ENCODE measurements at places on chromosomes 3 and 15. TPM values are rescaled to one million over a fixed set of nuclear protein-coding genes. Genes with fewer than 3 reads are reported as not detected.
A peak's percentile ranks its signal among the peaks of the same experiment; 100 is the strongest.

DNA sequence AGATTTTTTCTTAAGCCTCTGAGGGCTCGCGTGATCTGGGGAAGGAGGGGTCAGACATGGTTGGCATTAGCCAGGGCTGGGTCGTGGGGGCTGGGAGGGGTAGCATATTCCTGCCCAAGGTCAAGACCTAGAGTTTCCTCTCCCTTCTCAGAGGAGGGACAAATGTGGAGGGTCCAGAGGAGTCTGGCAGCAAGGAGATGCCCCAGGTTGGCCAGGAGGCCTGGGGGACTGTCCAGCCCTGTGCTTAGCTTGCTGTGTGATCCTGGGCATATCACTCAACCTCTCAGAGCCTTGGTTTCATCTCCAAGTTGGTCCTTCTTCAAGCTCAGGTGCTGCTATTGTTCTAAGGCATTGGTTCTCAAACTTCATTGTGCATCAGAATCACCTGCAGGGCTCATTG lies 9.1 kb upstream of the CAMP start:
- no peak for DNase-seq

DNA sequence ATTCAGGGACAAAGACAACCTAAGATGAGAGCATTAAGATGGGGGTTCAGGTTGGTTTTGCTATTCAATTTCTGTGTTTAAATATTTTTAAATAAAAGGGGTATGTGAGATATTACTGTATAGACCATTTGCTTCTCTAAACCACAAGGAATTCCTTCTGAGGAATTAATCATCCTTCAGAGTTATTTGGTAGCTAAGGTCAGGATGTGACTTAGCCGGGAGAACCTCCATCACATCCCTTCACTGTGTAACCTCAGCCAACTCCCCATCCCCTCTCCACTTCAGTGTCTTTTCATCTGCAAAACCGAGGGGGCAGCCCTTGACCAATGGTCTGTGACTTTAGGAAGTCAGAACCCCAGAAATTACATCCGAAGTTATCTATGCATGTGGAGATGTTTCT lies 48.7 kb upstream of the SKOR1 start:
- DNase-seq = no peak

GRCh38 chr3:177904621-177905020 lies 631.6 kb upstream of the KCNMB2 start:
- DNase-seq = no peak

DNA sequence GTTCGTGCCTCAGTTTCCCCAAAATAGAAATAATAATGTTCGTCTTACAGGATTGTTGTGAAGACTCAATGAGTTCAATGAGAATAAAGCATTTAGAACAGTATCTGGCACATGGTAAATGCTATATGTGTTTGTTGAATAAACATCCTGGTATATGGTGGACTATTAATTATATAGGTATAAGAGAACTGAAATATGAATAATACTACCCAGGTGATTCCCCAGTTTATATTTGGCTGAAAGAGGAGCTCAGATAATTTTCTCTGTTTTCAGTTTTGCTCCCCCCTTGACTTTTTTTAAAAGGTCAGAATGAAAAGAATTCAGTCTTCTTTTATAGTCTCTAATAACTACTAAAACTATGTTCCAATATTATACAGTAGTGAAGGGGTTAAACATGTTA lies 46.9 kb downstream of the USP8 start:
- no peak for DNase-seq

DNA sequence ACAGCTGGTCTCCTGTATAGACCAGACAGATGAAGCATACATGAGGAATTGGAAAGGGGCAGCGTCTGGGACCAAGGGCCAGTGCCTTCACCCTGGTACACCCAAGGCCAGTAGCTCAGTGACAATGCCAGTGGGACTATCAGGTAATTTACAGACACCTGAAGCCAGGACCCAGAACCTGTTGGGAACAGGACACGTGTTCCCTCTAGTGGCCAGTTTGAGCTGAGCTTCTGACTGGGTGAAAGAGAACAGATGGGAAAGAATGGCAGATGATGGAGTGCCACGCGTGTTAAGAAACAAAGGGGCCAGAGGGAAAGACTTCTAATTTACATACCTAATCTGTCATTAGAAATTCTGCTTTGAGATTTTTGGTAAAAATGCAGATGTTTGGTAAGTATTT lies 5.1 kb upstream of the SLC25A38 start:
- DNase-seq = peak; percentile 91

- no peak for DNase-seq
Measured at GRCh38 chr3:122947196-122947595, 80.4 kb downstream of the SEMA5B start.

GRCh38 chr3:170563712-170564423 lies 22.0 kb downstream of the SLC7A14 start:
- DNase-seq = no peak

DNA sequence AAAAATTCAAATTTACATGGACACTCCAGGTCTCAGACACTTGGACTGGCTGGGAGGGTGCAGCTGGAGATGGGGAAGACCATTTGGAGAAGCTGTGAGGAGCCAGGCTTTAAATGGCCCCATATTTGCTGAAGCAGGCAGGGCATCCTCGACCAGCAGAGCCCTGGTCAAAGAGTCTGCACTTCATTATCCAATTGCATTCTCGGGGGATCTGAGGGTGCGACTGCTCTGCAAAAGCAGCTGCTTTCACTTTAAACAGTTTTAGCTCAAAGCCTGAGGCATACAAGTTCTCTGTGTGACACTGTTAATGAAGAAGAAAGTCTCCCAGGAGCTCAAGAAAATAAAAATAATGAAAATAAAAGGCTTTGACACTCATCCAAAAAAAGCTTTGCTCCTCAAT lies 98.0 kb upstream of the SLC25A36 start:
- no peak for DNase-seq

- DNase-seq = no peak
Measured at GRCh38 chr15:90711842-90712241, 5.3 kb upstream of the BLM start.

DNA sequence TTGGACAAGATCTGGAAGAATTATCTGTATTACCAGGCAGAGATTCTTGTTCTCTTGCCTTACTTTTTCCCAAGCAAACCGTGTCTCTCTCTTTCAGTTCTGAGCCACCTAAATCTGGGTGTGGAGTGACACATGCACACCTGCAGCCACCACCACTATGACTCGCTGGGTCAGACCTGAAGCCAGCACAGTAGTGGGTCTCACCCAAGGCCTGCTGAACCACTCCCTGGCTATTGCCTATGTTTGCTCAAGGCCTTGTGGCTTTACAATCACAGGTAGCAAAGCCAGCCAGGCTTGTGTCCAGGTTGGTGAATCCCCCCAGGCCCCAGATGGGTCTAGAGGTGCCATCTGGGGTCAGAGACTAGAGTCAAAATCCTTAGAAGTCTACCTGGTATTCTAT lies 28.7 kb upstream of the COPB2 start:
- DNase-seq = no peak

GRCh38 chr3:196440696-196441095 lies 8.5 kb upstream of the UBXN7 start:
- DNase-seq = no peak

GRCh38 chr15:85488997-85489396 lies 108.6 kb downstream of the AKAP13 start:
- DNase-seq = no peak

DNA sequence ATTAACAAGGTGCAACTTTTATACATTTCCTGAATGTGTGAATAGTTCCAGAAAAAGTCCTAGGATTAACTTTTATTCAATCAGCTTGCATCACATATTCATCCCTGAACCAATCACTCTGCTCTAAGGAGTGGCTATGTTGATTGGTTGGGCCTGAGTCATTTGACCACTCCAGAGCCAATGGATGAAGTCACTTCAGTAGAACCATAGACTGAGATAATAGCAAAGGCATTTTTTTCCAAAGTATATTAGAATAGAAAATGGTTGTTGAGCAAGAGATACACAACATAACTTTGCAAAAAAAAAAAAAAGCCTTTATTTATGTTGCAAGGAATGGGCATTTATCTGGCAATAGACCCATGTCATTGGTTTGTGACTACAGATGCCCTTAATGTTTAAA lies 55.5 kb upstream of the AGTR1 start:
- no peak for DNase-seq

- peak; percentile 88 for DNase-seq
Measured at GRCh38 chr15:51775967-51776816, 24.8 kb downstream of the TMOD2 start.

TMC3 gene
- not detected for total RNA-seq

C3orf22 gene
- not detected for total RNA-seq

MOBP gene
- 0.92 TPM for total RNA-seq

ATP13A5 gene
- total RNA-seq = 0.43 TPM

ENTPD3 gene
- 0.29 TPM for total RNA-seq

ACP3 gene
- 15.3 TPM for total RNA-seq

Measured in endodermal cell (in vitro differentiated cells).